ENCODE measurements at places on chromosomes 7 and 10.

GRCh38 chr7:23622506-23622925 is 25.3 kb downstream of the CCDC126 start:
- no peak for DNase-seq

- DNase-seq: no peak
These were observed 142.1 kb upstream of the EEPD1 start for GRCh38 chr7:36010656-36011587.

- DNase-seq: no peak
These were observed 276.9 kb upstream of the NEBL start for GRCh38 chr10:21173802-21174714.

DNA sequence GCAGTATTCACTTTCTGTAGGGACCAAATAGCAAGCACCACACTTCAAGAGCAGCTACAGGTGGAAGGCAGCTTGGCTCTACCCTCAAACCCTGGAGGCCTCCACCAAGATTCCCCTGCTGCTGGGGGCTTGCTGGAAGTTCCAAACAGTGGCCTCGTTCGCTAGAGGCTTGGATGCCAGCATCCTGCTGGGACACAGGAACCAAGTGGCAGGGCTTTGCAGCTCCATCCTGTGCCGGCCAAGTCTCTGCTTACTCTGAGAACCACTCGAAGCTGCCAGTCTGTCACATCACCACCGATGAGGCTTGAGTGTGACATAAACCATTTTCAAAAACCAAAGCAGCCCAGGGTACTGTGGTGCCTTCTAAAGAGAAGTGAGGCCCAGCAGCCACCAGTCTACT is 69.2 kb upstream of the UNC5B start:
- DNase-seq: no peak
